ENCODE measurements at places on chromosomes 16 and 17.

- no peak for DNase-seq
Observed at GRCh38 chr16:78001451-78002025, 20.8 kb upstream of the CLEC3A start.

GRCh38 chr16:85989863-85990643, 91.1 kb downstream of the IRF8 start:
- DNase-seq, result no peak

DNA sequence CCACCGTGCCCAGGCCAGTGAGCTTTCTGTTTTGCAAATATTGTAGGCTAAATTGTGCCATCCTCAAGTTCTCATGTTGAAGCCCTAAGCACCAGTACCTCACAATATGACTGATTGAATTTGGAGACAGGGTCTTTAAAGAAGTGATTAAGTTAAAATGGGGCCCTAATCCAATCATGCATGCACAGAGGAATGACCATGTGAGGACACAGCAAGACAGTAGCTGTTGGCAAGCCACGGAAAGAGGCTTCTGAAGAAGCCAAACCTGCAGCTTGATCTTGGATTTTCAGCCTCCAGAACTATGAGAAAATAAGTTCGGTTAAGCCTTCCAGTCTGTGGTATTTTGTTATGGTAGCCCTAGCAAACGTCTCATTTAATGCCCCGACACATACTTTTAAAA, 24.9 kb downstream of the TOM1L2 start:
- no peak for DNase-seq

DNA sequence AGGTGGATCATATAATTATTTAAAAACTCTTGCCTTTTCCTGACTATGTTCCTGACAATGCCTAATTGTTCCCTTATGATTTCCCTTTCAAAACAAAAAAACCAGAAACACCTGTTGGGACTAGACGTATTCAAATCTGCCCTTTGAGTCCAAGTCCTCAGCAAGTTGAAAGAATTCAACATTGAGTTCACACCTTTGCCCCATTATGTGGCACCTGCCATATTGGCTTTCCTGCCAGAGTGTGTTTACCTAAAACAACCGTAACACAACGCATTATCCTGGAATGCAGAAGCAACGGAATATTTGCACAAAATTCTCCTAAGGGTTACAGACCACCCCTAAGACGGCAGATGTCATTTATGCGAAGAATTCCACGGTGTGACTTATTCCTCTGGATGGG, 105.9 kb downstream of the ZFHX3 start:
- DNase-seq, result no peak

GRCh38 chr17:4854111-4854681, 21.1 kb downstream of the MINK1 start:
- DNase-seq, result no peak

DNA sequence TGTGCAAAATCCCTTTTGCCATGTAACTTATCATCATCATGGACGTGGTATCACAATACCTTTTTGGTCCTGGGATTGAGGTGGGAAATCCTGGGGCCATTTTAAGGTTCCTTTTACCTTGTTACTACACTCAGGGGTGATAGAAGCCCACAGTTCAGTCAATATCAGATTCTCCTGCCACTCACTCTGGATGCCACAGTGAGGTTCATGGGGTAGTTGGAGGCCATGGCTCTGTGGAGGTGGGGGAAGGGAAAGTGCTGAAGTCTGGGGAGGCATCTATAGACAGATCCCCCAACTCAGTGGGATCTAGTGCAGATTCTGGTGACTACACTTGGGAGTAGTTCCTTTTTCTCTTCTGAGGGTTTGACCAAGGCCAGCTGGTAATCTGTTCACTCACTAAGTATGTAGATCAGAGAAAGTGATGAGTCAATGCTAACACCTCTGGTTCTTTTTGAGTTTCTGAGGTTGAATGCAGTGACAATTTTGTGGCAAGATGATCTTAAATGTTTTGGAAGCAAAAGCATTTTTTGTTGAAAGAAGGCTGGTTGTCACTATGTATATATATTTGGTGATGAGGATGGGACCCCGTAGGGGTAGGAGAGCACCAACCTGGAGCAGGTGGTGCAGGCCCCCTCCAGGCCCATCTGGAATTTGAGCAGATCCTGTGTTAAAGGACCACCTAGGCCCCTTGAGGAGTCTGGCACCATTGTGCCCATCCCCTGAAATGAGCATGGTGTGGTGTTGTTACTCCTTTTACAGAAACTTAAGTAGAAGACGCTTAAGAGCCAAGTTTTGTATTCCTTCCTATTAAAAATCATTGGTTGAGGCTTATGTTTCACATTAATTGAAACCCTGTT, 18.8 kb upstream of the IRF8 start:
- DNase-seq, result no peak

GRCh38 chr16:67807148-67807682, 526 bp downstream of the TSNAXIP1 start:
- DNase-seq, result no peak

- DNase-seq, result no peak
Observed at GRCh38 chr16:25750488-25751216, 58.9 kb downstream of the HS3ST4 start.

All from activated T-cell treated with anti-CD3 and anti-CD28 coated beads for 1 hour (primary cell).